ENCODE measurements at places on chromosomes 4 and X.

- DNase-seq: peak; percentile 52
These were observed at the start of gene LONRF3 for GRCh38 chrX:118974088-118974907. LONRF3 (plus strand) TSS chrX:118974618; CDS start chrX:118974781, 163 bp downstream.

DNA sequence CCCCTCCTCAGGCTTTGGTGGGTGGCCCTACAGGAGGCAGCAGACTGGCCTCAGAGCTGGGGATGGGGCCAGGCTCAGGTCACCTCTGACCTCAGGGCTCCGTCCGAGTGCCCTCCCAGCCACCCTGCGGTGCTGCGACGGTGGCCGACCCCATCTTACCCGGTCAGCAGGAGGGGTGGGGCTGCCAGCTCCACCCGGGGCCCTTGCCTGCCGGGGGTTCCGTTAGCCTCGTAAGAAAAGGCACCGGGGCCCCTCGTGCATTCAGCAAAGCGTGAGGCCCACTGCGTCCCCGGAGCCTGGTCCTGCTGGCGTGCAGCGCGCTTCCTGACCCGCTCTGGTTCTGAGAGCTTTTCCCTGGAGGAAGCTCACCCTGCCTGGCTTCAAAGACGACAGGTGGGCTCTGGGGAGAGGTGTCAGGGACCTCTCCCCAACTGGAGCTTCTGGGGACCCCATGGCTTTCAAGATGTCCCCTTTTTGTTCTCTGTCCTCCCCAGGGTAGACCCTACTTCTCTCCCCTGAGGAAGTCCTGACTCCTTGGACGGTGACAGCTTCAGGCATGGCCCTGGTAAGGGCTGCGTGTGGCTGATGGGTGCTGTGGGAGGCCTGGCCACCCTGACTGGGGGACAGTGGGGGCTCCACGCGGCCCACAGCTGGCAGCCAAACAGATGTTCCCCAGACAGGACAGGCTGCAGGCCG lies 15.9 kb downstream of the FGFRL1 start:
- no peak for DNase-seq

GRCh38 chr4:105210916-105211315 lies 64.2 kb downstream of the TET2 start:
- no peak for DNase-seq

DNA sequence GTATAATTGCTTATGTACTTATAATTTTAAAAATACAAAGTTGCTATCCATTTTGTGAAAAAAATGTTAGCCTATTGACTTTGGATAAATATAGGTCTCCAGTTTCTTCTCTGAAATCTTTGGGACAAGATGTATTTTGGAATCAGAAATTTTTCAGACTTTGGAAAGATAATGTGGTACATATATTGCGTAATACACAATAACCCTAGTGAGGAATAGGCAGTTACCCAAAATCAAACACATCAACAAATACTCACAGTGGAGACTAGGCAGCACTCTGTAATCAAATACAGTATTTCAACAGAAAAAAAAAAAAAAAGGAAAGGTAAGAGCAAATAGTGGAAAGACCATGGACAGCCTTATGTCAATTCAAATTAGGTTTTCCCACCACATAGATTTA lies 796.8 kb downstream of the ADGRL3 start:
- no peak for DNase-seq

DNA sequence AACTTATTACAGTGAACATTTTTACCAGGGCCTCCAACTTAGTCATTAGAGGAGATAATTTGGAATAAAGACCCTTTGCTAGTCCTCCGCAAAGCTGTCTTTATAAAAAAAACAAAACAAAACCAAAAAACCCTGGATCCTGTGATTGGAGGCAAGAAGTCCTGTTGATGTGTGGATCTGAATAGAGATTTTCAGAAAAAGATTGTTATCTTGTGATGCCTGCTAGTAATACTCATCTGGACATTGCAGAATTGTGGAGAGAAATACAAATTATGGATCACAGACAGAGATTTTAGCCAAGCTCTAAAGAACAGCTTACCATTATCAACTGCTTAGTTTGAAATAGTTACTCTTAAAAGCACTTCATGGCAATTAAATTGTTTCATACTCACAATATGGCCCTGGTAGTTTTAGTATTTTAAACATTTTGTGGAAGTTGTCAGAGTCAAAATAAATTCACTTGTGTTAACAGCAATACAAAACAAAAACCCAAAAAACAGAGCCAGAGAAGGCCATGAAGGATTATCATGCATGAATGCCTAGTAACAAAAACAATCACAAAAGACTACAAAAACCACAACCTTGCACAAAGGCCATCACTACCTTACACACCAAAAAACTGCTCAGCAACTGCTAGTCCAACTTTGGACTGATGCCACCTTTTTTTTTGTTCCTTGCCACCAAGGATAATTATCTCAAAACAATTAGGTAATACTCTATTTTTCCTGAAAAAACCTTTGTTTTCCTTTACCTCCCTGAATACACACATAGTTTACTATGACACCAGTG lies 514.5 kb upstream of the SLIT2 start:
- no peak for DNase-seq

- no peak for DNase-seq
These were observed 877.8 kb downstream of the FAM133A start for GRCh38 chrX:94551831-94552230.

- no peak for DNase-seq
These were observed 18.4 kb downstream of the DDX3X start for GRCh38 chrX:41352329-41352838.

DNA sequence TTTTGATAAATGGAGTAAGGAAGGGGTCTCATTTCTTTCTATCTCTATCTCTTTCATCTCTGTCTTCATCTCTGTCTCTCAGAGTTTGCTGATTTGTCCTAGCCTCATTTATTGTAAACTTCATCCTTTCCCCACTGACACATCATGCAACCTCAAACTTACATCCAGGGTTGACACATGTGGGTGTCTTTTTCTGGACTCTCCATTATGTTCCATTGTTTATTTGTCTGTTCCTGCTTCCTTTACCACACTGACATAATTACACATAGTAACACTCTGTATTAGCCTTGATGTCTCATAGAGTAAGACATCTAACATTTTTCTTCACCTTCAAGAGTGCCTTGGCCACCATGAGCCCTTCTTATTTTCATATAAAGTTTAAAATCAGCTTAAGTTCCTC lies 8.1 kb upstream of the SRD5A3 start:
- DNase-seq: no peak

DNA sequence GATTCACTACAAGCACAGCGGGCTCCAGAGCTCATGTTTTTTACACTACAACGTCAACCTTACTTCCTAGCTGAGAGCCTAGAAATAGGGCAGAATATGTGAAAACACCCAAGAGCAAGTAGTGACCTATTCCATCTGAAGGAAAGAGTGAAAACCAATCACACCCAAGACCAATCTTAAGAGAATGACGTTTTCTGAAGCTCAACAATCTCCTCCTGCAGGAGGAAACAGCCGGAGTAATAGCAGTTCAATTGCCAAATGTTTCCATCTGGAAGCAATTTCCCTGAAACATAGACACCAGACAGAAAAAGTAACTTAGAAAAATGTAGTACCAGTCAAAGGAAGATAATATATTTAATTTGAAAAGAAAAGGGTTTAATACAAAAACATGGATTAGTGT lies 142.4 kb downstream of the ANXA5 start:
- DNase-seq: no peak

DNA sequence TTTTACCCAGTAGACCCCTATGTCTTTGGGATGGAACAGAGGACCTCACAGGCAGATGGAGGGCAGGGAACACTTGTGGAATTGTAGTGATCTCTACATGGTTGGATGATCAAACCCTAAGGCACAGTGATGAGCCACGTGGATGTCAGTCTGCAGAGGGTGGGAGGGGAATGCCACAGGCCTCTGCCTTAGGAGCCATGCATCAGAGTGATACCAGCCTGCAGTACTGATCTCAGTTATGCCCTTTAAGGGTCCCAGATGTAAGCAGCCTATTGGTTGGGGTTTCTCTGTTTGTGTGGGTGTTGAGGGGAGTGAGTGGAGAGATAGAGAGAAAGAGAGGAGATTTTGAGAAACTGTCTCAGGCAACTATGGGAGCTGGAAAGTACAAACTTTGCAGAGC lies 39.9 kb upstream of the XAGE1B start:
- no peak for DNase-seq

DNA sequence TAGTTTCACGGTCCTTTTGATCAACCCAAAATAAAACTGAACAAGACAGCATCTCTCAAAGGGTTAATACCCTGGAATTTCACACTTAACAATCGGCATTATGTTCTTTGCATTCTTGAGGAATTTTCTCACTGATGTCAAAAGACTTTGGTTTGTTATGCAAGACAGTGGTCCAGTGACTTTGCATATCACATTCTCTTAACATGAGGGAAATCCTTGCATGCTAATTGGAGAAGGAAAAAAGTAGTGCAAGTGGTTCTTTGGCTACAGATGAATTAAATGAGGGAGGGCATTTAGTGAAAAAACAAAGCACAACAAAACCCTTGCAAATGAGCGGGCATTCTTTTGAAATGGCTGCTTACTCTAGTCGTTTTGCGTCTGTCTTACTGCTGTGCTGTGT lies 105.1 kb upstream of the LIMCH1 start:
- no peak for DNase-seq

DNA sequence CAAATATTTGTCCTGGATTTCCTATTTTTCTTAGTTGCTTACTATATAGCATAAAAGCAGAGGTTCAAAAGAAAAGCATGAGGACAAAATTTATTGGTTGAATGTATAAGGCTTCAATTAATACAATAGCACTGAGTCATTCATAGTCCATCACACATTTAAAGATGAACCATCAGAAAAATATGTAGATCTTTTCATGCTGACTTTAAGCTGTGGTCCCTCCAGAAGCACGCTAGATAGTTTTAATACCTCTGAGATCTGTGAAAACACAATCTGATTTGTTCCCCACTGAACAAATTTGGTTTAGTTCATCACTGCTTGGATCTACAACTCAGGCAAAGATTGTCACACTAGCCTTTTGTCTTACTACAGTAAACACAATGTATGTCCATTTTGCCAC lies 377.2 kb upstream of the ANXA10 start:
- DNase-seq: no peak

DNA sequence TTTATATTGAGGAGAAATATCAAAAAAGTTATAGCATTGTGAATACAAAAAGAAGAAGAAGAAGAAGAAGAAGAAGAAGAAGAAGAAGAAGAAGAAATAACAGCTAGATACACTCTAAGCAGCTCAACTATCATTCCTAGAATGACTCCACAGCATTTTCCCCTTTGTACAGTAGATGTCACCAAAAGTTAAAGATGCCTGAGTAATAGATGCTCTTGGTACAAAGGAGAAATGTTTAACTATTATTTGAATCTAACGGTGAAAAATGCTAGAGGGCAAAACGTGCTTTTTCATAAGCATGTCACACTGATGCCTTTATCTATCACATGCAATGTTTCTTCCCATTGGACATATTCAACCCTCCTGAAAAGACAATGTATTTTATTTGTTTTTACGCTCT lies 178.4 kb upstream of the GPRIN3 start:
- no peak for DNase-seq

DNA sequence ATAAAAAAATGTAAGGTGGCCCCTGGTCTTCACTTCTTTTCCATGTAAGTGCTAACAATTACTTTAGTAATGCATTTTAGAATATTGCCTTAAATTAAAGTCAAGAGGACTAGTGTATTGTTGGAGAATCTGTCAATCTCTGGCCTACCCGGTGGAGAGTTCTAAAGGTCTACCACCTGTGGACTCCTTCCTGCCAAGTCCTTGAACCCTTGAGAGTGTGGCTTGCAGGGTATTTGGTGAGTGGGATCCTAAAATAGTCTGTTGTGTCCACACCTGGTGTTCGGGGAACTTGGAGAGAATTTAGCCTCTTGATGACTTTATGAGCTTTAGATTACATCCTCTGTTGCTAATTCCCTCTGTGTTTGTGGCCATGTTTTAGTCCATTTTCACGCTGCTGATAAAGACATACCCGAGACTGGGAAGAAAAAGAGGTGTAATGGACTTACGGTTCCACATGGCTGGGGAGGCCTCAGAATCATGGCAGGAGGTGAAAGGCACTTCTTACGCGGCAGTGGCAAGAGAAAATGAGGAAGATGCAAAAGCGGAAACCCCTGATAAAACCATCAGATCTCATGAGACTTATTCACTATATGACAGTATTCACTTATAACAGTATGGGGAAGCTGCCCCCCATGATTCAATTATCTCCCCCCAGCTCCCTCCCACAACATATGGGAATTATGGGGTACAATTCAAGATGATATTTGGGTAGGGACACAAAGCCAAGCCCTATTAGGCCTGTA lies 23.8 kb downstream of the DDIT4L start:
- DNase-seq: no peak

GRCh38 chr4:15910155-15910940 lies 28.2 kb downstream of the FGFBP1 start:
- DNase-seq: no peak

GRCh38 chr4:152697284-152698088 lies 17.7 kb upstream of the TMEM154 start:
- no peak for DNase-seq
